Occipital lobe (tissue), 3 donors: ENCODE measurements at places on chromosomes 1 and 21. TPM values are rescaled to one million over a fixed set of nuclear protein-coding genes. Genes with fewer than 3 reads are reported as not detected.

CRNN gene
- not detected for total RNA-seq

DNA sequence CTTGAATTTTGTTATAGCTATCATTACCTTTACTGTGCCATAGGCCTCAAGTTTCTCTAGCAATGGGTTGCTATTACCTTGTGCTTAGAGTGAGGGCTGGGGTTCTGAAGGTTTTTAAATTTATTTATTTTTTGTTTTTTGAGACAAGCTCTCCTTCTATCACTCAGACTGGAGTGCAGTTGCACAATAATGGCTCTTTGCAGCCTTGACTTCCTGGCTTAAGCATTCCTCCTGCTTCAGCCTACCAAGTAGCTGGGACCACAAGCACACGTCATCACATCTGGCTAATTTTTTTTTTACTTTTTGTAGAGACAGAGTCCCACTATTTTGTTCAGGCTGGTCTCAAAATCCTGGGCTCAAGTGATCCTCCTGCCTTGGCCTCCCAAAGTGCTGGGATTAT, 41.5 kb downstream of the SNX27 start:
- no peak for DNase-seq

GRCh38 chr1:68470388-68470970, 20.7 kb upstream of the RPE65 start:
- DNase-seq: no peak

DNA sequence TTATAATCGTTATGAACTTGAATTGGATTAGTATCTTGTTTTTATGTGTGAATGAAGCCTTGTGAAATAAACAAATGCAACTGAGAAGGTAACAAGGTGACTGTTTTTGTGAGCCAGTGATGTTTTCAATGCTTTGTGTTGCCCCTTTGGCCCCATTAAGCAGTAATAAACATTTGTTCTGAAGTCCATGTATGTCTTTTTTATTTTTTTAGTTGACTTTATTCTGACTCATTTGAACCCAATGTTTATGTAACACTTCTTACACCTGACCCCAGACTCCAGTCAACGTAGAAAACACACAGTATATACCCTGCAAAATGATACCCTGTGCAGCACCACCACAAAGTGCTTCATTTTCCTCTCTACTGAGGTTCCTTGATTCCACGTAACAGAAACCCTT, 4.6 kb upstream of the CACYBP start:
- no peak for DNase-seq

SPEN gene
- 80.0 TPM for total RNA-seq

- no peak for DNase-seq
These were observed 22.4 kb downstream of the SLAMF1 start for GRCh38 chr1:160624464-160624863.

DNAJC6 gene
- total RNA-seq: 104 TPM

LRRC7 gene
- total RNA-seq: 303 TPM

DNA sequence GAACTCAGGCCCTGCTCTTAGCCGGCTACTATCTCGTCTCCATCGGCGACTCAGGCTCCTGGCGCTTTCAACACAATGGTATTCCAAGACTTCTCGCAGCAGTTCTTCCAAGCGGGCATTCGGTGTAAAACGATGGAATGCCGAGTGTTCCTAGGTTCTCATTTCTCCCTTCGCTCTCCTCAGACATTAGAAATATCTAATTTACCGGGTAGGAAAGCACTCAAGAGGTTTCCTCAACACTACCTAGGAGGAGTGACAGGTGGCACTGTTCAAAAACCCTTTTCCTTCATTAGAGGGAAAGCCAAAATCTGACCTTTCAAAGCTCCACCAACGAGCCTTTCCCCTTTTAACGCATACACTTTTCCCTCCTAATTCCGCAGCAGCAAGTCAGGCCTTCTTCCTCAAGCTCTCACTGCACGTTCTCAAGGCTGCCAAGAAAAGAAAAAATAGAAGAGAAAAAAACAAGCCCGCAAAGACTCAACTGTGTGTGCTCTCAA, 601 bp downstream of the UBE2G2 start:
- DNase-seq: no peak

- DNase-seq: no peak
These were observed 502 bp downstream of the VANGL2 start for GRCh38 chr1:160400646-160401486.

ADAMTS1 gene
- 7.5 TPM for total RNA-seq

SLC9C2 gene
- total RNA-seq: 8.3 TPM

DNA sequence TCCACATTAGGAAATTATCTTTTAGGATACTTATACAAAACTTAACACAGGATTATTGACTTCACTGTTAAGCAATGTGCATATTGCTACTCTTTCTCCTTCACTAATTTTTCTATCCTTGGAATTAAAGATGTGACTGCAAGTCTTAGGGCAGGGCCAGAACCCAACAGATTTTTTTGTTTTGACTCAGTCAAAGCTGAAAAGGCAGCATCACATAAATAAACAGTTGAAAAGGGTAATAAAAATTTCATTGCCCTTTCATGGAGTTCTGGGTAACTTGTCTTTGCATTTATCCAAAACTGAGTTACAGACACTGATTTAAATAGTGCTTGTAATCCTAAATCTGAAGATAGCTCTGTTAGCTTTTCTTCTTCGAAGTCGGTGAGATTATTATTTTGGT, 1.9 kb upstream of the TMEM35B start:
- DNase-seq: no peak

ANGPTL7 gene
- total RNA-seq: not detected

DNA sequence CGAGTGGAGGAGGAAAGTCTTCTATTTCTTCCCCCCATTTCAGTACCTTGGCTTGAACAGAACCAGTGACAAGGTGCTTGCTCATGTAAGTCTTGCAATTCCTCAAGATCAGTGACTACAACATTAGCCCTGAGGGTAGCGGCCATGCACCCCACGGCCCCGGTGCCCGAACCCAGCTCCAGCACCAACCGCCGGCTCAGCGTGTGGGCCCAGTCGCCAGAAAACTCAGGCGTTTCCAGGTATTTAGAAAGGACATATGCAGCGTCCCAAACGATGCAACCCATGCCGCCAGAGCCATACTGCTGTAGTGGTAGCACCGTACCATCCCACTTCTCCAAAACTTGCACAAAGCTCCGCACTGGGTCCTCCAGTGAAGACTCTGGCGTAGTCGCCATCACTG, 11.2 kb upstream of the MANEAL start:
- no peak for DNase-seq

IGFN1 gene
- not detected for total RNA-seq

DNA sequence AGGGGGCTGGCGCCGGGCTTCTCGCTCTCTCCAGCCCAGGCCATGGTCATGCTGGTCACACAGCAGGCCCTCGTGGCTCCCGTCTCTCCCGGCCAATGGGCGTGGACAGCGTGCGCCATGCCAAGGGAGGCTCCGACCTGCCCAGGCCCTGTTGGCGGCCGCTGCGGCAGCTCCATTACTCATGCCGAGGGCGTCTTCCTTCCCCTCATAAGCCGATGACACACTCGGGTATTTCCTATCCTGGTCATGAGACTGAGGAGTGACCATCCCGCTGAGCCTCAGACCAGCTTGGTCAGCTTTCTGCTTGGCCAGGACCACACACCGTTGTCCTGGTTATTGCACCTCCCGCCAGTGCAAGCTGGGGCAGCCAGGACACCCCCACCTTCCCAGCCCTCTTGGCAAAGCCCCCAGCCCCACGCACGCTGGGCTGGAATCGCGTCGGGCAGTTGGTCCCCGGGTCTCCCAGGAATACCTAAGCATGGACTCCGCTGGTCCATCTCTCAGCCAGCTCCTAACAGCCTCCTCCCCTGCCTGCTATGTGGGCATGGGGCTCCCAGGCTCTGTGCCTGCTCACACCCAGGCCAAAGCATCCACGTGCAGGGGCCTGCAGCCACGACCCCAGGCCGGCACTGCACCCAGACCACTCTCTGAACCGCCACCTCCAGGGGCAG, 49.8 kb downstream of the ARHGEF16 start:
- peak; percentile 18 for DNase-seq

DNA sequence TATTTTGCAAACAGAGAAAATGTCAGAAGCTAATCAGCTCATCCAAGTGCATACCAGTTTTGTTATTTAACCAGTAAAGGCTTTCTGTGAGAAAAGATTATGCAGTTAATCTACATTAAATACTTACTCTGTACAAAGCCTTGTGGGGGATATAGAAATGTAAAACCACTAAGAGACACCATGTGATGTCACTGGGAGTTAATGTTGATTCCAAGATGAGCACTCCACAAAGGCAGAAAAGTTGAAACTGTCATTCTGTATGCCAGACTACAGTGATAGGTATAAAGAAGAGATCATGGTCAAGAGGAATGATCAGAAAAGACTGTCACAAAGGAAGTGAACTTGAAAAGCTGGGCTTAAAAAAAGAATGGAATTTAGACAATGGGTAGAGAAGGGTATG, 100.3 kb upstream of the SGIP1 start:
- DNase-seq: no peak

AMY2A gene
- not detected for total RNA-seq

DNA sequence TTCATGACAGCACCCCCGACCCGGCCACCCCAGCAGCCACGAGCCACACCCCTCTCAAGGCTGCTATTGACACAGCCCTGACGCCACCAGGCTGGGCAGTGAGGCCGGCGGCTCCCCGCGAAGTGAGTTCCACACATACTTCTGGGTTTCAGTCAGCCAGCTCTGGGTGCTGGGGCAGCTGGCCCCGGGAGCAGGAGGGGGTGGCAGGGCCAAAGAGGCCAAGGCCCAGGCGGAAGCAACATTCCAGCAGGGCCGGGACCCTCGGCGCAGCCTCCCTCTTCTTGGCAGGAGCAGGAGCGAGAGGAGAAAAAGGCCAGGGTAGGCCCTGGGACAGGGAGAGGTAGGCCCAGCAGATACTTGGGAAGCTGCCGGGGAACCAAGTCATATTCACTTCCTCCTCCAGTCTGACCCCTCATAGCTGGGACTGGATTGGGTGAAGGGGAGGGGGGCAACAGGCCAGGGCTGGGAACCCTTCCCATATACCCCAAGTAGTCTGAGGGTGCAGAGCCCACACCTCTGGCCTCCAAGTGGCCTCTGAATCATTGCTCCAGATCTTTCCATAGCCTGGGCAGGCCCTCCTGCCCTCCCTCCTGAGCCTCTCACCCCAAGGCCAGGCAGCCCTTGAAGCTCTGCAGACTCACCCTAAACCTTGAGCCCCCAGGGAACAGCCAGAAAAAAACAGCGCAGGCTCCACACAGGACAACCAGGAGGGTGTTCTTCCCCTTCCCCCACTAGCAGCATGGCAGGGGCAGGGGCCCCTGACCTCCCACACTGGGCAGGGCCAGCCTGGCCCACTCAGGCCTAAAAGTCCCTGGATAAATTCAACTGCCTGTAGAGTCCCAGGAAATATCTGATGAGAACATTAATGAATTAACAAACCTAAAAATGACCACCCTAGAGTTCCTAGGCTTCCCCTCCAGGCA, 5.7 kb downstream of the HSPG2 start:
- no peak for DNase-seq

- DNase-seq: no peak
These were observed 3.1 kb downstream of the PADI1 start for GRCh38 chr1:17207966-17208418.

GRCh38 chr1:7654725-7655124, 116.4 kb upstream of the VAMP3 start:
- DNase-seq: no peak

DNA sequence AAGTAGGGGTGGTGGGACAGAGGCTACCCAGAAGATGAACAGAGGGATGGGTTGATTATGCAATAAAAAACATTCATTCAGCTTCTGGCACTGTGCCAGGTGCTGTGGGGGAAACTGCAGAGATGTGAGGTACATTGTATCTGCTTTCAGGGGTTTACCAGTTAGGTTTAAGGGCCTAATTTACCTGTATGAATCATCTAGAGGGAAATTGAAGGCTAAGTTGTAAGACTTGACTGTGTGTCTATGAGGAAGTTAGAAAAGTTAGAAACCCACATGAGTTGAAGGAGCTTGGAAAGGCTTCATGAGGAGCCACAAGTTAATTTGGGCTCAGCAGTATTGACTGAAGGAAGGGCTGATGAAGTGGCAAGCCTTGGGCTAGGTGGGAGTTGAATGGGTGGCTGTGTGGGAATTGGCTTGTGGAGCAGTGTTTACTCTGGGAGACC, 36.7 kb upstream of the APOBEC4 start:
- DNase-seq: no peak

PLPPR4 gene
- 211 TPM for total RNA-seq

DNA sequence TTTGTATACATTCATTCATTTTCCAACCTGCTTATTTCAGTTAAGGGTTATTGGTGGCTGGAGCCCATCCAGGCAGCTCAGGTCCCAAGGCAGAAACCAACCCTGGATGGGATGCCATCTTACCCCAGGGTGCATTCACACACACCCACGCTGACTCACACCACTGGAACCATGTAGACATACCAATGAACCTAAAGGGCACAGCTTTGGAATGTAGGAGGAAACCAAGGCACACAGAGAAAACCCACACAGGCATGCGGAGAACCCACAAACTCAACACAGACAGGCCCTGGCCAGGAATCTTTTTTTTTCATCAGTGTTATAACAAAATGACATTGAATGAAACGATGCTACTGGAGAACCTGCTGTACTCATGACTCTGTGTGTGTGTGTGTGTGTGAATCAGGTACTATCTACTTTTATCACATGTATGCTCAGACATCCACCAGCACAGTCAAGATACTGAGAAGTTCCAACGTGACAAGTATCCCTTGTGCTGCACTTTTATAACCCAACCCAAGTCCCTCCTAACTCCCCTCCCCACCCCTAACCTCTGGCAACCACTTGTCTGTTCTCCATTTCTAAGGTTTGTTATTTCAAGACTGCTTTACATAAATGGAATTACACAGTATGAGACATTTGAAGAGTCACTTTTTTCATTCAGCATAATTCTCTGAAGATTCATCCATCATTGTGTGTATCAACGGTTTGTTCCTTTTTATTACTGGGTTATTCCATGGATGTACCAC, 286.8 kb upstream of the PLD5 start:
- no peak for DNase-seq

DNA sequence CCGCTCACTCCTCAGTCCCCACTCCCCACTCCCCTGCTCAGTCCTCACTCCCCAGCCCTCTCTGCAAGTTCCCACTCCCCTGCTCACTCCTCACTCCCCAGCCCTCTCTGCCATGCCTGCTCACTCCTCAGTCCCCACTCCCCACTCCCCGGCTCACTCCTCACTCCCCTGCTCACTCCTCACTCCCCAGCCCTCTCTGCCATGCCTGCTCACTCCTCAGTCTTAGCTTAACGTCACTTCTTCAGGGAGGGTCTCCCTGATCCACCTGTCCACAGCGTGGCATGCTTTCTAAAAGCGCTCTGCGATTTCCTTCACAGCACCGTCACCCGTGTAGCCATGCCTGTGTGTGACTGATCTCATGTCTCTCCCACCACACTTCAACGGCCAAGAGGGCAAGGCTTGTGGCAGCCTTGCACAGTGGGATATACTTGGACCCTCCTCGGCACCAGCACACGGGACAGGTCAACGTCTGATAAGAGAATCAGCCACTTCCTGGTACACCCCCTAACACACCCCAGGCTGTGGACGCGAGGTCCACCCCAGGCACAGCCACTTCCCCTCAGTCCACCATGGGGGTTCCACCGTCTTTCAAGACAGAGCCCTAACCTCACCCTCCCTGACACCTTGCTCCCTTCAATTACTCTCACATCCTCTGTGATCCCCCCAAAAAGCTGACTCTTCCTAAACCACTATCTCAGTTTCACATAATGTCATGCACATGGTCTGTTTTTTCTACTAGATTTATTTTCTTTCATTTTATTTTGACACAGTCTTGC, 14.0 kb downstream of the PRDM15 start:
- DNase-seq: no peak

VAV3 gene
- 2.8 TPM for total RNA-seq
